Activated CD8-positive, alpha-beta memory T cell treated with anti-CD3 and anti-CD28 coated beads, Interleukin-2, amount 50 U/mL, for 48 hours (primary cell): ENCODE measurements at places on chromosomes 7 and 10.
A peak's percentile ranks its signal among the peaks of the same experiment; 100 is the strongest.

- no peak for DNase-seq
These were observed 73.3 kb upstream of the RHEB start for GRCh38 chr7:151592868-151593486.

DNA sequence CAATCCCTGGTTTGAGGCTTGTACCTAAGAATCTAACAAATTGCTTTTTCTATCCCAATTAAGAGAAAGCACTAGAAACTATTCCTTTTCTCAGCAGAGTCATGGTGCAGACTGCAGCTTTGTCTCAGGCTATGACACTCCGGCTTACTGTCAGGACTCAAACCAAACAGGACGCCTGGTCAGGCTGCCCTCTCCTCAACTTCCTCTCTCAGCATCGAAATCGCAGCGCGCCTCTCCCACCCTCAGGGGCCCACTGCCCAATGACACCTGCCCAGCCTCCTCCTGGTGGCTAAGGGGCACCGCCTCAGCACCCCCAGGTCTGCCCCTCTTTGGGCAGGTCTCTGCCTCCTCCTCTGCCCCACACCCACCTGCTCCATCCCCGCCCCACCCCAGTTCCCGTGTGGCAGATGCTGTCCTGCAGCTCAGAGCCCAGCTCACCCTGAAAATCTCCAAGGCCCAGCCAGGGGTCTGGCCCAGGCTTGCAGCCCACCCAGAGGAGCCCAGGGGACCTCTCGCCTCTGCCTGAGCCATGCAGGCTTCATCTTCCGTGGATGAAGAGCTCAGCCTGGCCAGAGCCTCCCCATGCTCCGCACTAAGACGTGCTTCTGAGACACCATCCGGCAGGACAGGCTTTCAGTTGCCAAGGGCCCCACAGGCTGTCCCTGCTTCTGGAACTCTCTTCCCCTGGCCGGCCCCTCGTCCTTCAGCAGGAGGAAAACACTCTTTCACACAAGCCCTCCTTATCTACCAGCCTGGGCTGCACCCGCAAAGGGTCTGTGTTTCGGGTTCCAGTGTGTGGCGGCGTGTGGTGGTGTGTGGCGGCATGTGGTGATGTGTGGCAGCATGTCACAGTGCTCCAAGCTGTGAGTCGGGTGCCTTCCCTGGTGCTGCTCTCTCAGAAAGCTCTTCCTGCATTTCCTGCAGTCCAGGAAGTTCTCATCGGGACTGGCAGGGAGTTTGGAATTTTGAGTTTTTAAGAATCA is 16.4 kb upstream of the PTPRN2 start:
- no peak for DNase-seq

DNA sequence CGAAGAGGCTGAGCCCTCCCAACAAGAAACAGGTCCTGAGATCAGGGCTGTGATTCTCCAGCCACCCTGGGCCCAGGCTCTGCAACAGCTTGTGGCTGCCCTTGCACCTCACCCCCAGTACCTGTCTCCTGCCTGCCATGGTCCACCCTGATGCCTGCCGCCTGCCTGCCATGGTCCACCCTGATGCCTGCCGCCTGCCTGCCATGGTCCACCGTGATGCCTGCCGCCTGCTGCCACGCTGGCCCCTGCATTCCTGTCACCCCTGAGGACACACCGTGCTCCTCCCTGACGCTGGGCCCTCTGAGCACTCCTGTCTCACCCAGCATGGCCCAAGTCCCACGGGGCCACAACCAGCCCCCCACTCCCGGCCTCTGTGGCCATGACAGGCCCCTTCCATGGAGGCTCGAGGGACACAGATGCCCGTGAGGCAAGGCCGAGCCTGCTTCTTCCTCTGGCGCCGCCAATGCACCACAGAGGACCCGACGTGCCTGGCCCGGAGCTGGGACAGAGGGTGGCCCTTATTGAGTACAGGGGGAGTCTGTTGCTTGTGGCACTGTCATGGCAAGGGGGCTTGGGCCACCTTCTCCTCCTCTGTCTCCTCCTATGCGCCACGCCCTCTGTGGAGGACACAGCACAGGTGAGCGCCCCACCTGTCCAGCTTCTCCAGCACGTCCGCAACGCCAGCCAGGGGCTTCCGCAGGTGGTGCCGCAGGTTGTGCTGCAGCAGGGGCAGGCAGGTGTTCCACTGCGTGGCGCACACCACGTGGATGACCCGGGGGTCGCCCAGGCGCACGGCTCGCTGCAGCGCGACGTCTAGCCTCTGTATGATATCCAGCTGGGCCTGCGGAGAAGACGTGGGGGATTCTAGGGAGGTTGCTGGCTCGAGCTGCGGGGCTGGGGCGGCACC is 18.1 kb downstream of the CFAP46 start:
- DNase-seq, result no peak

DNA sequence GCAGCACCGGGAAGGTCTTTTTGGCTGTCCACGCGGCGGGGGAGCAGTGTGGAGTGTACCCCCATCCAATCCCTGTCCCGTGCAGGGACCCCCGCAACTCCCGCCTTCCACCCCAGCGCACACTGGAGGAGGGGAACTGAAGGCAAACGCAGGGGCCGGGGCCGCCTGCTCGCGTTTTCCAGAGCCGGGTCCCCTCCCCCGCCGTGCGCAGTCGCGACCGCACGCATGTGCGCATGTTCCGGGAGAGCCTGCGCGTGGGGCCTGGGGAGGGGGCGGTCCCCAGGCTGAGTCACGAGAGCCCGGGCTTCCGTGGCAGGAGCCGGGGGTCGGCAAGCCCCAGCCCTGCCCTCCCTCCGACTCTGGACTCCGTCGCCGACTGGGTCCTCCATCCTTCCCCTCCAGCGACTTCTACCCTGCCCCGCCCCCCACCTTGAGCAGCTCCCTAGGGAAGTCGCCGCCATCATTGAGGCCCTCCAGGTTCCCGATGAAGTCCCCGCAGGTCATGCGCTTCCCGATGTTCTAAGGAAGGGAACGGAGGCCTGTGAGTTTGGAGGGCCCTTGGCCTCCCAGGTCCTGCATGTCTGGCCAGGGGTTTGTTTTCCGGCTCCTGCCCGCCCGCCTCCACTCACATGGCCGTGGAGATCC is 8.0 kb downstream of the PSD start:
- peak; percentile 79 for DNase-seq

GRCh38 chr10:71719464-71720201 is at the start of gene C10orf105:
C10orf105 (minus strand) TSS chr10:71719778; CDS start chr10:71716337, 3,441 bp downstream.
- DNase-seq, result no peak

GRCh38 chr10:131854579-131855335 is 46.1 kb upstream of the PPP2R2D start:
- no peak for DNase-seq

GRCh38 chr10:27603104-27603503 is 99.0 kb downstream of the RAB18 start:
- no peak for DNase-seq

- DNase-seq, result no peak
These were observed 38.0 kb upstream of the PIP4K2A start for GRCh38 chr10:22752272-22752889.

DNA sequence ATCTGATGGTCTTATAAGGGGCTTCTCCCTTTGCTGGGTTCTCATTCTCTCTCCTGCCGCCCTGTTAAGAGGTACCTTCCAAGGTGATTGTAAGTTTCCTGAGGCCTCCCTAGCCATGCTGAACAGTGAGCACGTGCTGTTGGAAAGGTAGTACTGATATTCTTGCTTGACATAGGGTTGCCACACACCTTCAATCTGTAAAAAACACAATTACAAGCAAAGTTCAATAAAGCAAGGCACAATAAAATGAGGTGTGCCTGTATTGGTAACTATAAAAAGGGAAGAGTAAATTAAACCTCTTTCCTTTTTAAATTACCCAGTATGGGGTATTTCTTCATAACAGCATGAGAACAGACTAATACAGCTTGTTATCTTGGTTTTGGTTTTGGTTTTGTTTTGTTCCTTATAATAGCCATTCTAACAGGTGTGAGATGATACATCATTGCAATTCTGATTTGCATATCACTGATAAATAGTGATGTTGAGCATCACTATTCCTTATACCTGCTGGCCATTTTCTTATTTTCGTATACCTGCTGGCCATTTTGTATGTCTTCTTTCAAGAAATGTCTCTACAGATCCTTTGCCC is 164.9 kb upstream of the TRIM24 start:
- no peak for DNase-seq

DNA sequence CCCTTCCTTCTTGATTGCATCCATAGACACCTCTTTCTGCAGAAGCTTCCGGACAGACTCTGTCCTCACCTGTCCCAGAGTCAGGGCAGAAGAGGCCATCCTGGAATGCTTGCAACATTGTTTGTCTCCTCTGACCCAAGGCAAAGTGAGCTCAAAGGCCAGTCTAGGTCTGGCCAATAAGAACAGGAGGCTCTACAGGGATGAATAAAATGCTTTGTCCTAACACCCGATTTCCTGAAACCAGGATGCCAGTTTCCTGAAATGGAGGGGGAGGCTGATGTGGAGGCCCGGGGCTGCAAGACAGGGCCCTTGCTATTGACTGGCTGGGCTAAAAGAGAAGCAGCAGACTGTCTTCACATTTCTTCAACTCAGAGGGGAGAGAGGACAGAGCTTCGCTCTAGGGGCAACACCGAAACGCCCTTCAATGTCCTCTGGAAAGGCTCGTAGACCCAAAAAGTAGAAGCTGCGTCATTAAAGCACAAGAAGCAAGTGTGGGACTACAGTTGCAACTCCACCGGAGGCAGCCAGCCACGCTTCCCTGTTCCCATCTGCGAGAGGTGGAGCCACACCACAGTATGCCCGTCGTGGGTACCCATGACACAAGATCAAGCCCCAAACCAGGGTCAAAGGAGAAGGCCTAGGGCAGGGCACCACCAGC is 29.1 kb upstream of the NDST2 start:
- no peak for DNase-seq

GRCh38 chr7:6614953-6615722 is at the start of gene ZNF853:
ZNF853 (plus strand) TSS chr7:6615610; CDS start chr7:6616175, 565 bp downstream.
- no peak for DNase-seq

DNA sequence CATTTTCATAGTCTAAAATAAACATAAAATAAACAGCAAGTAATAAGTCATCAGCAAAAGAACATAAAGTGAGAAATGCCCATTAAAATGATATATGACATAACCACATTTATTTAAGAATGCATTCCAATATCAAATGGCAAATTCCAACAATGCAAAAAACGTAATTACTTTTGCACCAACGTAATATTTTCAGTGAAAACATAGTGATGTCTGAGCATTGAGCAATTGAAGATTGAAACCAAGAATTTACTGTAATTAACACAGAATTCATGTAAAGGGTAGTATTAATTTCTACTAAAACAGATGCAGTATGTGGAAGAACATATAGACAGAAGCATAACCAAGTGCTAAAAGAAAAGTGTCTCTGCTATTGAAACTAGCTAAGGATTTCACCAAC is 123.0 kb upstream of the TNS3 start:
- DNase-seq, result no peak

GRCh38 chr7:98296833-98297232 is 15.3 kb downstream of the BRI3 start:
- no peak for DNase-seq

DNA sequence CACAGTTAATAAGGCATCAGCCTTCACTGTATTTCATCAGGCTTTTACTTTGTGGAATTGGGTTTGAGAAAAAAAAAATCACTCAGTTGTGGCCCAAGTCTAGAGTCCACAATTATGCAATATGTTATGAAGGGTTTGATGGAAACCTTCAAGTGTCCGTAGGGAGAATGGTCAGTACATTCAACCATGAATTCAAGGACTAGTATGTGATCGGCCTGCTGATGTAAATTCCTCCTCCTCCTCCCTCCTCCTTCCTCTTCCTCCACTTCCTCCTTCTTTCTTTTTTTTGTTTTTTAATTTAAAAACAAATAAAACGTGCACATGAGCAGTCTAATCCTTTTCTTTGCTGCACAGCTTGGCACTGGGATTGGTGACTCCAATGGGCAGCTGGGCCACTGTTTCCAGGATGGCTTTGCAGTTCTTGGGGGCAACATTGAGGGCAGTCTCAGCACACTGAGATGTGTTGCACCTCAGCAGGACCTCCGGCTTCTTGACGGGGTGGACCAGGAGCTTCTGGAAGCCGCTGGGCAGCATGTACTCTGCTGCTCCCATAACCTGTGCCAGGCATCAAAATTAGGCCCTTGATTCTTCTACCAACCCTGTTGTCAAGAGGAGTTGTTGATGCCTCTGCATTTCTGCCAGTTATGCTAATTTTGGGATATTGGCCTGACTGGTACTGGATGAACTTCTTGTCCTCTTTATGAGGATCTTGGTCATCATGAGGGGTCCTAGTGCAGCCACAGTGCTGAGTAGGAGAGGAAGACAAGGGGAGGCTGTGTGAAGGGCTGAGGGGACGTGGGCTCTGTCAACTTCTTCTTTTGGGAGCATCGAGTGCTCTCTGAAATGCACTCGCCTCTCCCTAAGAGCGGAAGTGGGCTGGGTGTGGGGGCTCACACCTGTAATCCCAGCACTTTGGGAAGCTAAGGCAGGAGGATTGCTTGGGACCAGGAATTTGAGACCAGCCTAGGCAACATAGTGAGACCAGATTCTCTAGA is 9.3 kb upstream of the IL2RA start:
- peak; percentile 56 for DNase-seq

DNA sequence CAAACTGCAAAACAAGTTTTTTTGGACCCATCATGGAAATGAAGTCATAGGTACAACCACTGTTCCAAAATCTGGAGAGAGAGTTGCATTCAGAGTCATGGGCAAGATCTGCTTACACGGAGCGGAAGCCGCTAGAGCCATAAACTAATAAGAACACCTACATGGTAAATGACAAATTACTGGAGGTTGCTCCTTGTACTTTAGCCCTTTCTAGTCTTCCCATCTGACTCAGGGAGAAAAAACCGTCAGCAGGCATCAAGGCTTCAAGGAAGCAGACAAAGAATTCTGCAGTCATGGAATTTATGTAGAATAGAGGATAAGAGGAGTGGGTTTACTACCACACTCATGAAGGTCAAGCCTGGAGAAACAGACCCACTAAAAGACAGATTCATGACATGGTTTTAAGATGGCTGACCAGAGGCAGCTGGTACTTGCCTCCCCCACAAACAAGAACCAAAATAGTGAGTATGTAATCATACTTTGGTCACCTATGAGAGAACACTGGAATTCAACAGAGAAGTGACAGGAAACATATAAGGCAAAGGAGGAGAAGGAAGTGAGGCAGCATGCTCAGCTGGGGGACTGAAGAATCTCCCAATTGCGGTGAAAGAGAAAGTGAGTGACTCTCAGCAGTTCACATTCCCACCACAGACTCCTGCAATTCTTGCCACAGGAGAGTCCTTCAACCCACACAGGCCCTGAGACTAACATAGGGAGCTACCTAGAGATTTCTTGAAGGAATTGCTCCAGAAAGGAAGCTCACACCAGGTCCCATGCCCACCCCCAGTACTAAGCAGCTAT is 42.4 kb upstream of the ASAH2 start:
- no peak for DNase-seq

DNA sequence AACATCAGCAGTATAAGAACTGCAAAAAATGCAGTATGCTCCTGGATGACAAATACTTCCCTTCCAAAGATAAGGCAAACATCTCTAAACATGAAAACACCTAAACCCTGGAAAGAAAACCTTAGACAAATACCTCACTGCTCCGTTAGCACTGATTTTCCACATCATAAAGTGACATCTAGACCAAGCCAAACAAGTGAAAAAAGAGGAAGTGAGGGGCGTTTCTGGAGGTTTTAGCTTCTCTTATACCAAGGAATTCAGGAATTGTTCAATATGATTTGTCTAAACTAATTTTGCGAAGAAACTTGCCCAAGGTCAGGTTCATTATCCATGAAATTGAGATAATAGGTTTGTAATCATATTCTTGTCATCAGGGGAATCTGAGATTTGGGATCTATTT is 279.7 kb downstream of the ADRA2A start:
- DNase-seq, result no peak
